ENCODE measurements at places on chromosomes 5 and 9.
A peak's percentile ranks its signal among the peaks of the same experiment; 100 is the strongest.

DNA sequence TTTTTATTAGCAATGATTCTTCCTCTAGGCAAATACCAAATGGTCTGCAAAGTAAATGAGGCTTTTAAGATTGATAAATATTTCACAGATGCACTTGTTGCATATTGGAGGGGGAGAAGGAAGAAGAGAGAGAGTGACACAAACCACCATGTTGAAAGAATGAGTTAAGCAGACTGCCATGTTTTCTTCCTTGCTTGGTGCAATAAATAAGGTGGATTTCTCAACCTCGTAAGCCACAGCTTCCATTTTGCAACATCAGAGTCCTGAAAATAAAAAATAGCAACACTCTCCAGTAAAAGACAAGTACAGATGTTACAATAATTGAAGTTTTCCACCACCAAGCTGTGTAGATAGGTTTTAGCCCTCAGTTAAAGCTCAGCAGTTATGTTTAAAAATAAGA lies 202.9 kb downstream of the SGCD start:
- no peak for DNase-seq

DNA sequence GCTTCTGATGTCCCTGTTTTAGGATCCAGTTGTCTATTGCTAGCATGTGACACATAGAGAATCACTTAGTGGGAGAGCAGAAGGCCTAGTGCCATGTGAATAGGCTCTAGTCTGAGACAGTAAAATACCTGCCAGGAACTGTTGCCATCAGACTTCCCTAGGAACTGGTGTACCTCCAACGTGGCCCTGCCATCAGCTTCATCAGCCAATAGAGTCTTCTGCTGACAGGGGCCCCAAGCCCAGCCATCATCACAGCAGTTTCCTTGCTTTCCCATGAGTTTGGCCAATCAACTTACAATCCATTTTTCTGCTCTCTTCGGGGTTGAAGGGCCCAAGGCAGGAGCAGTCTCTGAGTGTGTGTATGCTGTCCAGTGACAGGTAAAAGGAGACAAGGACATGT lies 128.4 kb upstream of the ADRA1B start:
- no peak for DNase-seq

DNA sequence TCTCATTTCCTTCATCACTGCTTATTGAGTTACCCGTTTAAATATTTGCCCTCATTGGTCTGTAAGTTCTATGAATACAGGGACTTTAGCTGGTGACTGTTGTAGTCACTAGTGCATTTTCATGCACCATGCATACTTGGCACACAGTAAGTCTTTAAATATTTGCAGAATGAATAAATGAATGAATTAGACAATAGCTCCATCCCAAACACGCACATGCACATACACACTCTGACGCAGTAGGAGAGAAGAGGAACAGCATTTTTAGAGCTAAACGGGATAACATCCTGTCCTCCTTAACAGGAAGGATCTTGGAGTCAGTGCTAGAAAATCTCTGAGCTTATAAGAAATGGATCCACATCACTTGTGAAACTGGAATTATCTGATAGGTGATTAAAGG lies 447.7 kb downstream of the KIF4B start:
- DNase-seq = no peak

DNA sequence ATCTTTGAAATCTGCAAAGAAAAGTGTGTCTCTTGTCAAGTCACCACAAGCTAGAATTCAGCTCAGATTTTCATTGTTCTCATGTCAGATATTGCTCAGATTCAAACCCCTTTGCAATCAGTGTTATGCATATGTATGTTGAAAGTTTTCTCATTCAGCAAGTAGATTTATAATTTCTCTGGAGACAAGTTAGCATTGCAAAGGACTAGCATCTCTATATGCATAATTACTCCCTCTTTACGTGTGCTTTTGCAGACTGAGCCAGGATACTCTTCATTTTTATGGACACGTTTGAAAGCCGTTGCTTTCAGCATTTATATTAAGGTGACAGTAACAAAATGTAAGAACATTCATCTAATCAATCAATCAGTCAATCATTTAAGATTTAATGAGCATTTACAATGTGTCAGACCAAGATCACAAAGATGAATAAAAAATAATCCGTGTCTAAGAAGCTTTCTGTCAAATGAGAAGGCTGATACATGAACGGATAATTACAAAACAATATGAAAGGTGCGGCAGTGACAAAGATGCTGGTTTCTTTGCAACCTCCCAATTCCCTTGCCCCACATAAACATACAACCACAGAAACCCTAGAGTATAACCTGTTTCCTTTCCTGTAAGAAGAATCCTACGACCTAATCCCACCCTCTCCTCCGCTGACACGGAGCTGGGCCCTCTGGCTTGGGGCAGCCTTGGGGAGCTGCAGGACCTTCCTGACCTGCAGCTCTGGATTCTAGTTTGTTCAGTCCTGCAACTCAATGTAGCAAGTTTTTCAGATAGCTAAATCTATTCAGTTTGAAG lies 14.9 kb downstream of the CFAP95 start:
- no peak for DNase-seq

DNA sequence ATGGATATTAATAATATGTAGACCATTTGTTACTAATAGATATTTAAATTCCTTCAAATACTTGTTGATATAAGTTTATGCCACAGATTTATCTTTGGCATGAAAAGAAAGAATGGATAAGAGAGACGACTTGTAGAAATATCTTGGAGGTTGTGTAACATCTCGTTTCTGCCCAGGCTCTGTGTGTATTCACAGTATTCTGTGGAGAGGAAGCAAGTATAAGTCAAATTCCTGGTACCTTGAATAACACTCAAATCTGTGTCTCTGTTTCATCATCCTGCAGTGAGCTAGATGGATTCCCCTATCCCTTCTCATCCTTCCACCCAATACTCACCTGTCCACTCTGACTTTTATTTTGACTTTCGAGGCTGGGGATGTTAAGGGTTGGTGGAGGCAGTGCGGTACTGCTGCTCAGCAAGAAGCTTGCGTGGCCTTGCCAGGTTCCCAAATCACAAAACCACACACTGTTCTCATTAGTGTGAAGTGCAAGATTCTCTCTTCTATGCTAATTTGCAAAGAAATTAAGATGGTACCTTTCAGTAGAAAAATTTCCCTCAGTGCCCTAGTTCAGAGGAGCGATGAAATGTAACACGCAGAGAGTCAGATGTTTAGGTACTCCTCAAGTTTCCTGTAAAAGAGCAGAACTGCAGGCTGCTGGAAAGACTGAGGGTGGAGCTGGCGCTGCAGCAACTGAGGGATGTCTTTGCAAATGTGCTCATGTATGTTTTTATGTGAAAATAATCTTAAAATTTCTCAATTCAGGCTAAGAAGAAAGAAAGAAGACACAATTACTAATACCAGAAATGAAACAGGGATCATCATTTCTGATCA lies 42.6 kb upstream of the ANKRD18A start:
- no peak for DNase-seq

DNA sequence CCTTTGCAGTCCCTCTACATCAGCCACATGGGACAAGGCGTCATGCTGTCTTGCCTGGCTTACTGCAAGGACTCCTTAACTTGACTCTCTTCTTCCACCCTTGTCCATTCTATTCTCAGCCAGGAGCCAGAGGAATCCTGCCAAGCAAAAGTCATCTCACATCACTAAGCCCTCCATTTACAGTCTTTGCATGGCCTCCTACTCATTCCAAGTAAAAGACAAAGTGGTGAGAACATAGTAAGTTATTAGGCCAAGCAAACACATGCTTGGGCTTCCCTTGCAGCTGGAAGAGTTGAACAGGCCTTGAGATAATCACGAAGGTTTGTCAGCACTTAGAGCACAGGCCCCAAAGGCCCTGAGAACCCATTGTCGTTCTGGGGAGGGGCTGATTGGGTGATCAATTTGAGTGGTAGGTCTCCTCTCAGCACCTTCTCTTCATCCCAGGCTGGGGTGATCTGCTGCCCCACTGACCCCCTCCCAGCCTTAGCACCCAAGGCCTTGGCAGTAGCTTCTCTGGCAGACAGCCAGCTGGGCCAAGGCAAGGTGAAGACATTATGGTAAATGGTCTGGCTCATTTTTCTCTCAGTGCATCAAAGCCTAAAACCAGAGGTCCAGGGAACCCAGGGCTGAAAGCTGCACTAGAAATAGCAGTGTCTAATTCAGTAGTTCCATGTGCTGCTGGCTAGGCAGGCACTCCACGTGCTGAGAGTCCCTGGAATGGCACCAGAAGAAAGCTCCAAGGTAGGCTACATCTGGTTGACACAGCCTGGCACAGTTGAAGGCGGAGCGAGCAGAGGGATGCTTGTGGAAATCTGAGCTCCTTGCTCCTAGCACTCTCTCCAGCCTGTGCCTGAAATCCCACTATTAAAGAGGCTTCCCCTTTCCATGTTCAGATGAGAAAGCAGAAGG lies 121.4 kb downstream of the ASTN2 start:
- DNase-seq = no peak

DNA sequence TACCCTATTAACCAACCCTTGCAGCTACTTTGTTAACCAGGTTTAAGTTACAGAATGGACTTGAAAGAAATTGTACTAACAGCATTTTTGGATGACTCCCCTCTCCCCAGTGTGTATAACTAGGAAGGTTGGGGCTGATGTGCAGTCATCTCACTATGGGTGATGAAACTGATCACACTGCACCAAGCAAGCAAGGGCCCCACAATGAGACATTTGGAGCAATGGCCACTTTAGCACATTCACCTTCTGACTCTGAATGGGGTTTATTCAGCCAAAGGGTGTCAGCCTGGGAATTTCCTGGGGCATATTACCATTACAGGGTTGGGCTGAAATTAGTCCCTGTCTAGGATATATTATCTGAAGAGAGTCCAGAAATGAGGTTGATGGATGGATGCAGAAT lies 18.7 kb upstream of the CYFIP2 start:
- peak; percentile 42 for DNase-seq

GRCh38 chr5:180860273-180860886 lies 696 bp downstream of the ZFP62 start:
- peak; percentile 36 for DNase-seq

- DNase-seq = no peak
Observed at GRCh38 chr5:105952875-105953274, 1717.9 kb downstream of the EFNA5 start.

DNA sequence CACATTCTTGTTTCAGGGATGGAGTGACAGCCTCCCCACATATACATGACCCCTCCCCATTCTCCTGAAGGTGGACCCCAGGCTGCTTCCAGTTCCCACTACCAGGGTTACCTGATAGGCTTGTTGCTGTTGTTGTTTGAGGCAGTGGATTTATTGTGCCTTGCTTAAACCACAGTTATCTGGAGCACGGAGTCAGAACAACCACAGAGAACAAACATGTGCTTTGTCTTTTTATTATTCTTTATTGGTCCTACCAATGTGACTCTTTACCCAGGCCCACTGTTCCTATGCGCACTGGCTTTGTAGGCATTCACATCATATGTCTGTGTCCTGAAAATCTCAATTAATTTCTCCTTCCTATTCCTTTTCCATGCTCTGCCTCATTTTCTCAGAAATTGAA lies 41.2 kb upstream of the IPPK start:
- DNase-seq = no peak

- DNase-seq = no peak
Observed at GRCh38 chr5:57784121-57784520, 301.5 kb upstream of the ACTBL2 start.

DNA sequence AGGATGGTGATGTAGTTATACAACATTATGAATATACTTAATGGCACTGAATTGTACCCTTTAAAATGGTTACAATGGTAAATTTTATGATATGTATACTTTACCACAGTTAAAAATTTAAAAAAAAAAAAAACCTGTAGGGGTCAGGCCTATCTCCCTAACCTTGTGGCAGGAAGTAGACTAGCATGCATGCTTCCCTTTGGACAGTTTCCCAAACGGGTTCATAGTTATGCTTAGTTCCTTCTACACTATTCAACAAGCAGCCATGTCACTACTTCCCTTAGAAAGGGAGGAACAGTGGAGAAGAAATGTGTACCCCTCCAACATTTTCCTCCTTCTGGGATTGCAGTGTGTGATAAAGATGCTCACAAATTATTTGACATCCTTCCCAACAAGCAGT lies 32.5 kb downstream of the IDNK start:
- DNase-seq = no peak

DNA sequence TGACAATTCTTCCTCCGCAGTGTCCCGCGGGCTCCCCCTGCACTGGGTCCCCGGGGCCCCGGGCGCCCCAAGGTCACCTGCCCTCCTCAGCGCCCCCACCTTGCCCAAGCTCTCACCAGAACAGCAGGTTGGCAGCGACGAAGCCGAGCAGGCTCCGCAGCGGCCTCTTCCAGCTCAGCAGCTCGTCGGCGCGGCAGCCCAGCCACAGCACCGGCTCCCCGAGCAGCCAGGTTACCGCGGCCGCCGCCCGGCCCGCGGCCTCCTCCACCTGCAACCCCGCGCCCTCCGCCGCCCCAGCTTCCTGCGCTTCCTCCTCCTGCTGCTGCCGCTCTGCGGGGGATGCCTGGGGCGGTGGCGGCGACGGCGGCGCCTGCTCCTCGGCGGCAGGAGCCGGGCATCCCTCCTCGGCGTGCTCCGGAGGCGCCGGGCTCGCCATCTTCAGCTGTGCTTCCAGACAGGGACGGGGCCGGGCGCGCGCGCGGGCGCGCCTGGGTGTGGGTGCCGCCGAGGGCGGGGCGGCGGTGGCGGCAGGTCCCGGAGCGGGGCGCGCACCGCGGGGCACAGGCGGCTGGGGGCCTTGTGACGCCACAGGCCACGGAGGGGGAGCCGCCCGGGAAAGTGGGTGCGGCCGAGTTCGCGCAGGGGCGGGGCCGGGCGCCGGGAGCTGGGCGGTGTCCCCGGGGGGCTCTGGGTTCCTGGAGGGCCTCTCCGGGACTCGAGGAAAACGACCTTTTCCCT lies at the start of gene RETREG1:
TSS of gene RETREG1 (minus strand) at position 462 of the 738 bp plus-strand sequence. CDS start at position 436, 26 bp downstream.
- peak; percentile 69 for DNase-seq

DNA sequence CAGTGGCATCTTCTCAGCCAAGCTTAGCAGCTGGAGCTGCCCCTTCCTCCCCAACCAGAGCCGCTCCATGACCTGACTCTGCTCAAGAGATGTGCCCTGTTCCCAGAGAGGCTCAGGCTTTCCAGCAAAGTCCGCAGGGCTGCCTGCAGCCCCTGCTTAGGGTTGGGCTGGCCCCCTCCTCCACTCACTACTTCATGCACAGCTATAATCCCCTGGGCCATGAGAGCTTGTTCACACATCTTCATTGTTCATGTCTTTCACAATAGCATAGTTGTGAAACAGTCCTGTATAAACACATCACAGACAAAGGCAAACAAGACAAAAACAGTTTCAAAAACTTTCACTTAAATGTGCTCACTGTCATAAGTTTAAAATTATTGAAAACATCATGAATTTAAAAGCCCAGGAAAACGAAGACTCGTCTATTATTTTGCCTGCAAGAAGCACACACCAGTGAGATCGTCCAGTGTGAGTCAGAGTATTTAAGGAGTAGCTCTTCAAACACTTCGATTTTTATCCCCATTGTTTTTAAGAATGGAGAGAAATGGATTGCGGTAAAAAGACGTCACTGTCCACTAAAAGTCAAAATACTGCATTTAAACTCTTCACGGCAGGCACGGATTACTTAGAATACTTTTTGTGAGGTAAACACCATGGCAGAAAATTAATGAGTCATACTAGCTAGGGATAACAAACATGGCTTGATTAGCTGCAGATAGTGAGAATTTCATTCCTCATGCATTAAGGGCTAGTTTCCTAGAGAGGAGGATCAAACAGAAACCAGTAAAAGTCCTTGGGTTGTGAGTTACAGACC lies 40.7 kb upstream of the S1PR3 start:
- no peak for DNase-seq

- DNase-seq = no peak
Observed at GRCh38 chr5:6592601-6593000, 40.2 kb downstream of the NSUN2 start.

Data from stimulated activated naive CD4-positive, alpha-beta T cell treated with Interleukin-2 at 50 U/mL for 16 hours (primary cell).